ENCODE measurements at places on chromosomes 7 and 10.

DNA sequence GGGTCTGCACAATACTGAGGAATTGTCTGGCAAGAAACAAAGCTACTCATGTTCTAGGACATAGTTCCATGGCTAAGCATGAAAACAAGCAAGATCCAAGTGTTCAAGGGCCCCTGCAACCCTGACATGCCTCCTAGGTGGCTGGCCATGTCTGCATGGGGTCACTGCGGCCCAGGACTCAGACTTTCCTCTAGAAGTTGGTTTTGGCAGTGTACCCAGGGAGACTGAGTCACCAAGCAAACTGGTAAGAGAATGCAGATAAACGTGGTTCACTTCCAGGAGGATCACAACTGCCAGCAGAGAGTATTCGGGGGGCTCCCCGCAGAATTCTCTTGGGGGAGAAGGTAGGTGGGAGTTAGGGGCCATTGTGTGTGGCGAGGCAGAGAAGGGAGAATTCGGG is 7.4 kb upstream of the PFKFB3 start:
- DNase-seq, result no peak

GRCh38 chr10:27622596-27622995 is 118.5 kb downstream of the RAB18 start:
- DNase-seq, result no peak

- DNase-seq, result no peak
These were observed 224.4 kb downstream of the KCNMA1 start for GRCh38 chr10:77413231-77413630.

DNA sequence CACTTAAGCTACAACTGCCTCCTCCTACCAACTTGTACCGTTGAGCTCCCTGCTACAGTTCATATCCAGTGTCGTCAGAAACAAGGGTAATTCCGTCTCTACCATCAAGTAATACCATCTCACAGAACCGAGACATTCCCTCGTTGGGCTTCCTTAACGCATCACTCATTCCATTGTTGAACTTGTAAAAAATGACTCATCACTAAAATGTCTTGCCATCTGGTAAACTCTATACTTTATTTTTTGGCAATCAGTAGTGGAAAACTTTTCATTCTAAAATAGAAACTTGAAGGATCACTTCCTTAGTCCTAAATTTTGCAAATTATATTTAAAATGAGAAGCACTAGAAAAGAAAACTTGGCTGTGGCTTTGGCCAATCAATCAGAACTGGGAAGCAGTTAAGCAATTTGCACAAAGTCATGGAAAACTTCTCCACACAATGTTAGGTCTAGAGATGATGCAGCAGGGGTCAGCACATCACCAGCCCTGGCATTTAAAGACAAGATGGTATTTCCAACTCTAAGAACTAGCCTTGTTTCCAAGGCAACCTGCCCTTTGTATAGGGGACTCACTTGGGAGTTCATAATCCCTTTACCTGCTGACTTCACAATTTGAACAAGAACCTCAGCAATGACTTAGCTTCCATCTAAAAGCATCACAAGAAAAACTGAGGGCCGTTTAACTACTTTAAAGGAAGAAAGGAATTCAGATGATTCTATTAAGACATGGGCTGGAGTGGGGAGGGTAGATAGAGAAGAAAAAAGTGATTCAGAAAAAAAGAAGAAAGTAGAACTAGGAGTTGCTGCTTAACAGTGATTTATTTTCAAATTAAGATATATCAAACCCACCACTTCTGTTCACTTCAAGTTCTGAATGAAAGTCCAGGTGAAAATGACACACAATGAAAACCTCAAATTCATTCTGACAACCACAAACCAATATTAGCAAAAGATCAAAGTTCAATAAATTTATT is 288.1 kb downstream of the PARD3 start:
- no peak for DNase-seq

- no peak for DNase-seq
These were observed 68.4 kb downstream of the CREB3L2 start for GRCh38 chr7:137933270-137934017.

Data from activated CD4-positive, CD25-positive, alpha-beta regulatory T cell treated with anti-CD3 and anti-CD28 coated beads, Interleukin-2, amount 50 U/mL, for 72 hours (primary cell).